Activated naive CD4-positive, alpha-beta T cell treated with anti-CD3 and anti-CD28 coated beads for 36 hours (primary cell): ENCODE measurements at places on chromosomes 2 and 18.

DNA sequence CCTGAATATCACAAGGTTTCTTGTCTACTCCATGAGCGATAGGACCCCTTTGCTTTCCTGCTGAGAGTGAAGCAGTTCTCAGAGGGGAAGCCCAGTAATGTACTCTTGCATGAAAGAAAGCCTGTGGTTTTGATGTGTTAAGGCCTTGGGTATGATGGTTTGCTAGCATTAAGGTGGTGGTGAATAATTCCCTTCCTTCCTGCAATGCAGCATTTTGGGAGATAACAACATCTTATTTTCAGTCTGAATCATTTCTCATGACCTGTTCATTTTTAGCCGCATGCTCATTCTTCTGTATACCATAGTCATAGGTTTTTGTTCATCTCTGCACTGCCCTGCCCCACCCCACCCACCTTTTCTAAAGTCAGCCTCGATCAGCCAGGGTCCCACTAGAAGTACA is 66.2 kb downstream of the HNMT start:
- no peak overlapping the region for H3K27ac ChIP-seq
- DNase-seq: no peak
- H3K4me1 ChIP-seq: no peaks in the 10 kb centered on the region
- no peaks in the 10 kb centered on the region for H3K36me3 ChIP-seq
- no peaks in the 10 kb centered on the region for H3K27me3 ChIP-seq
- no peak overlapping the region for H3K4me3 ChIP-seq

- H3K27me3 ChIP-seq: peaks cover 41% of the 10 kb centered on the region
- no peak overlapping the region for H3K27ac ChIP-seq
- H3K4me1 ChIP-seq: peaks cover 25% of the 10 kb centered on the region
- peak overlapping the region; percentile 26 for H3K4me3 ChIP-seq
- DNase-seq: peak; percentile 68
- peaks cover 18% of the 10 kb centered on the region for H3K36me3 ChIP-seq
Observed at GRCh38 chr2:219509780-219510511, 4.3 kb upstream of the ASIC4 start.

DNA sequence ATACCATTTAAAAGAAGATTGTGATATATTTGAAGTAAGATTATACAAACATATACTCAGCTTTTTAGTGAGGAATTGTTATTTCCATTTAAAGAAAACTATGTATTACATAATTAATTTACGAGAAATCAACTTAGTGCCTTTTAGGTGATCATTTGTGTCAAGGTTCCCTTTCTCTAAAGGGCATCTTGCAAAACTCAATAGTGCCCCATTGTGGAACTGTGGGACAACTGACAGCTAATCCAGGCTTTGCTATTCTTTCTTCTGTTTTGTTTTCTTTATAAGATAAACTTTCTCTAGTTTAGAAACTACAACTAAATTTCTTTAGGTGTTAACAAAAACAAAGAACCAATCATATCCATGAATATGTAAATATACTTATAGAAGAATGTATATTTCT is 24.3 kb upstream of the VIT start:
- no peaks in the 10 kb centered on the region for H3K36me3 ChIP-seq
- no peak for DNase-seq
- H3K27ac ChIP-seq: no peak overlapping the region
- peaks cover 10% of the 10 kb centered on the region for H3K27me3 ChIP-seq

DNA sequence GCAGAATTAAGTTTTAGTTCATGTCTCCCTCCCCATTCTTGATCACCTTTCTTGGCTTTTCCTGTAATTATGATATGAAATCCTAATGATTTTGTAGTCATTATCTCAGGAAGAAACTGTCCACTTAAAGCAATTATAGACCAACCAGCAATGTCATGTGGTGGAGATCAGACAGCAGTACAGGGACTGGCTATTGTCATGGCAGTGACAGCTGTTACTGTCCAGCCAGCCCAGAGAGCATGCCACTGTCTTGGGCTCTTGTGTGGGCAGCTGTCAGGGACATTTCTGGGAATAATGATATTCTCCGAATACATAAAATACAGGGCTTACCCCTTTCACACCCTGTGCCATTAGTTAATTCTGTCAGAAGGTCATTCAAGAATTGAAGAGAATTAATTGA is 355.3 kb upstream of the RAB12 start:
- H3K4me3 ChIP-seq: no peak overlapping the region
- H3K27ac ChIP-seq: no peak overlapping the region
- H3K27me3 ChIP-seq: no peaks in the 10 kb centered on the region
- no peak for DNase-seq
- no peaks in the 10 kb centered on the region for H3K36me3 ChIP-seq

- H3K4me3 ChIP-seq: no peak overlapping the region
- H3K27me3 ChIP-seq: no peaks in the 10 kb centered on the region
- H3K36me3 ChIP-seq: no peaks in the 10 kb centered on the region
- H3K27ac ChIP-seq: no peak overlapping the region
- H3K4me1 ChIP-seq: peaks cover 13% of the 10 kb centered on the region
- DNase-seq: no peak
Observed at GRCh38 chr2:240401781-240402551, 33.5 kb upstream of the GPC1 start.

DNA sequence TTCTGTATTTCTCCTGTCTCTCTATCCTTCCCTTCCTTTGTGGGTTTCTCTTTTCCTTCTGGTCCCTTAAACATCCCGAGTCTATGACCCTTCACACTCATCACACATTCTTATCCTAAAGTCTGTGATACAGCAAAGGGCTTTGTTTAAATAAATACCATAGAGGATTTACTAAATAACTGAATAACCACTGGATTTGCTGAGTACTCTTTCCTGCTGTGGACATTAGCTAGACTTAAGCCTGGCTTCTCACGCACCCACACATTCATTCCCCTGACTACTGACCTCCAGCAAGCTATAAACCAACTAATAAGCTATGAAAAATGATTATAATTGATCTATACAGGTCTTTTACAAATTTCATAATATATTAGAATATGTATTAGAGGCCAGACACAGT is 76.6 kb downstream of the COL4A3 start:
- DNase-seq: no peak
- no peaks in the 10 kb centered on the region for H3K4me1 ChIP-seq

DNA sequence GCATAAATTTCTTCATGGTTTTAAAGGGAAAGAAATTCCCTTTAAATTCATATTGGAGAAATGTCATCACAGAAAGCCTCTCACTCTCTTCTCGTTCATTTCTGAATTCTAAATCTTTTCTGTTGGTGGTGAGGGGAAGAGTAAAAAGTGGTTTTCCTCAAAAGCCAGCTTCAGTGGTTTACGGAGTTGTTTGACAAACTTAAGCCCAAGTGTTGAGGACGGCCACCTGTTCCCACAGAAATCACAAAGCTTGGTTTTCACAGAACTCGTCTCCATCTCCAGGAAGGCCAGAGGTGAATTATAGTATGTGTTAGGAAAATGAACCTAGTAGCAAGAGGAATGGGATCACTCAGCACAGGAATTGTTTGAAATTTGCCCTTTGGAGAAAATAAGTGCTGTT is 316.2 kb downstream of the PDE11A start:
- H3K27me3 ChIP-seq: peaks cover 8% of the 10 kb centered on the region
- H3K4me3 ChIP-seq: no peak overlapping the region
- no peaks in the 10 kb centered on the region for H3K4me1 ChIP-seq

DNA sequence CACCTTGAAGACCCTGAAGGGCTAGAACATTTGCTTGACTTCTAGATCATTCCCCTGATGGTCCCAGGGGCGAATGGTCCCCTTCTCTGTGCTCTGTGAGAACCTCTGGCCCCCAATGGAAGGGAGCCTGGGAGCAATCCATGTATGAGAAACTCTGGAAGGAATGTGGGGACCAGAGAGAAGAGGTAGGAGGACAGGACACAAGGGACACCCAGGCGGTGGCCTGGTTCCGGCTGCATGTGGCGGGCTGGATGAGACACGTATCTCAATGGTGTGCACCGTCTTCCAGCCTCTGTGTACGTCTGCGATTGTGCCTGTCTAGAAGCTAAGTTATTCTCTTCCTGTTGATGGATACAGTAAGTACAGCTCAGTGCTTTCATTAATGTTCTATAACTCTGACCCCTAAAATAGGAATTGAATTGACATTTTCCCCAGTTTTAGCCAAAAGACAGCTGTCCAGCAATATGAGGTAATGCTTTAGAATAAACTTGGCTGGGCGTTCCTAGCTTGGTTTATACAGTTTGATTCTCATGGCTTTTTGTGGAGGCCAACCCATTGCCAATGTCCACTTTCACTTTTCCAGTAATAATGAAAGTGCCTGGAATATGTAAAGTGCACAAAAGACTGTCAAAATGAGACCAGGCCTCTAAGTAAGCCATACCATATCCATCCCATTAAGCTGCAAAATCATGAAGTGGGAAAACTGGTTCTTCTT is 30.1 kb upstream of the COPS8 start:
- no peak for DNase-seq
- no peak overlapping the region for H3K4me3 ChIP-seq
- no peak overlapping the region for H3K27ac ChIP-seq
- H3K27me3 ChIP-seq: no peaks in the 10 kb centered on the region
- no peaks in the 10 kb centered on the region for H3K36me3 ChIP-seq
- peaks cover 10% of the 10 kb centered on the region for H3K4me1 ChIP-seq

- H3K4me1 ChIP-seq: peaks cover 2% of the 10 kb centered on the region
- H3K27me3 ChIP-seq: no peaks in the 10 kb centered on the region
- H3K4me3 ChIP-seq: no peak overlapping the region
- no peak overlapping the region for H3K27ac ChIP-seq
- H3K36me3 ChIP-seq: no peaks in the 10 kb centered on the region
- DNase-seq: no peak
Observed at GRCh38 chr2:443741-444140, 155.8 kb upstream of the ALKAL2 start.

- H3K36me3 ChIP-seq: no peaks in the 10 kb centered on the region
- H3K4me1 ChIP-seq: peaks cover 4% of the 10 kb centered on the region
- no peak overlapping the region for H3K27ac ChIP-seq
- no peaks in the 10 kb centered on the region for H3K27me3 ChIP-seq
- H3K4me3 ChIP-seq: no peak overlapping the region
Observed at GRCh38 chr2:157181234-157181633, 76.3 kb upstream of the GALNT5 start.

- H3K27ac ChIP-seq: no peak overlapping the region
- H3K27me3 ChIP-seq: no peaks in the 10 kb centered on the region
- no peaks in the 10 kb centered on the region for H3K4me1 ChIP-seq
- no peak for DNase-seq
- no peaks in the 10 kb centered on the region for H3K36me3 ChIP-seq
Observed at GRCh38 chr2:189421644-189422043, 19.6 kb upstream of the WDR75 start.

GRCh38 chr18:35141567-35142274 is 99.1 kb upstream of the ZNF397 start:
- DNase-seq: no peak
- H3K4me3 ChIP-seq: no peak overlapping the region
- H3K36me3 ChIP-seq: peaks cover 16% of the 10 kb centered on the region

- H3K4me3 ChIP-seq: no peak overlapping the region
- H3K36me3 ChIP-seq: no peaks in the 10 kb centered on the region
- H3K4me1 ChIP-seq: no peaks in the 10 kb centered on the region
- no peak overlapping the region for H3K27ac ChIP-seq
Observed at GRCh38 chr18:77478646-77479442, 229.2 kb downstream of the GALR1 start.

GRCh38 chr2:234401426-234401825 is 95.5 kb downstream of the ARL4C start:
- no peak overlapping the region for H3K27ac ChIP-seq
- H3K36me3 ChIP-seq: no peaks in the 10 kb centered on the region
- peaks cover 40% of the 10 kb centered on the region for H3K4me1 ChIP-seq
- H3K27me3 ChIP-seq: no peaks in the 10 kb centered on the region

DNA sequence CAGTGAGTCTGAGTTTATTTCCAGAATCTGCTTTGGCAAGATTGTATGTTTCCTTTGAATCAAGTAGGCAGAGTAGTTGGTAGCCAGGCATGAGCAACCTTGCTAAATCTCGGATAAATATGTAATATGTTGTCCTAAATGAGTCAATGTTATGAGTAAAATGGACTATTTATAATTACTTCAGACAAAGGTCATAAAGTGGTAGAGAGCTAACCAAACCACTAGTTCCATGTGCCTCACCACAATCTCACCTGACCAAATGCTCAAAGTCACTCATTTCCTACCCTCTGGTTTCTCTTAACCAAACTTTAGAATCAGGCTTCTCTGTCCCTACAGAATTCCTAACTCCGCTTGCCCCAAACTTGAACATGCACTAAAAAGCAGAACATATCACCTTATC is 261.2 kb upstream of the FSIP2 start:
- H3K27ac ChIP-seq: no peak overlapping the region
- H3K27me3 ChIP-seq: no peaks in the 10 kb centered on the region
- no peaks in the 10 kb centered on the region for H3K36me3 ChIP-seq
- H3K4me1 ChIP-seq: no peaks in the 10 kb centered on the region
- no peak for DNase-seq
- no peak overlapping the region for H3K4me3 ChIP-seq

DNA sequence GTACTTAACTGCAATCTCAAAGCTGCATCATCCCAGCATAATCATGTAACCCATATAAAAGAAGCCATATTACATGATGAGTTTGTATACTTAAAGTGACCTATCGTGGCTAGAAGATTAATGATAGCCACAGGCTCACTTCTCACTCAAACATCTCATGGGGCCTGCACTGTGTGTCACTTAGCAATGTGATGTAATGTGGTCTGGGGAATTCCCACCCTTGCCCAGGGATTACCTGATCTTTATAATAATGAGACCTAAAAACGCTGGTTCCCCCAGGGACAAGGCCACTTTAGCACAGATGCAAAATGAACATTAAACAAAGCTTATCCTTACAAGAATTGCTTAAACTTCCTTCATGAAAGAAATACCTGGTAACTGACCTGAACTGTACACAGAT is 427.1 kb upstream of the CNTNAP5 start:
- no peaks in the 10 kb centered on the region for H3K27me3 ChIP-seq
- H3K27ac ChIP-seq: no peak overlapping the region
- H3K36me3 ChIP-seq: no peaks in the 10 kb centered on the region

DNA sequence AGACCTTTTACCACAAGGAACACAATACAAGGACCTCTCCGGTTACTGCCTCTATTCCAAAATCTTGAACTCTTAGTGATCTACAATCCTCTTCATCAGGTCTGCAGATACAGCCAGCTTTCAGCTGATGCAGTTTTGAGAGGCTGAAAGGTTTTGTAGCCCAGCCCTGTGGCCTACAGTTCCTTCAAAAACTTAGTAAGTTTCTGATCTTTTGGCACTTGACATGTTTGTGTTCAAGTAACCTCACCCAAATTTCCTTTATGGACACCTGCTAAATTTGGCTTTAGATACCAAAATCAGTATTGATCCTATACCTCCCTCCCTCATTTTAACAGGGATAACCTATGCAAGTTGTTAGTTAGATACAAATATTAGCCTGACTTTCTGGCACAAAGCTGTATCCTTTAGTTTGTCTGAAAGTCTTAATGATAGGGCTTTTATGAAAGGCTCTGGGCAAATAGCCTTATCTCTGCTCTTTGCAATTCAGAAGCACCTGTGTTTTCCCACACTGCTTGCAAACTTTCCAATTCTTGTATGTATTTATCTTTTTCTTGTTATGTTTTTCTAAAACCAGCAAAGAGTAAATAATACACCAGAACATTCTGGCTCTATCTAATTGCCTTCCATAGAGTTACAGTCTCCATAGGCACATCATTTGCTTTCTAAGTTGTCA is 650.5 kb upstream of the KLHL29 start:
- no peak for DNase-seq
- no peaks in the 10 kb centered on the region for H3K27me3 ChIP-seq
- no peaks in the 10 kb centered on the region for H3K4me1 ChIP-seq
- H3K4me3 ChIP-seq: no peak overlapping the region
- no peak overlapping the region for H3K27ac ChIP-seq

- DNase-seq: no peak
- no peak overlapping the region for H3K4me3 ChIP-seq
- H3K27ac ChIP-seq: no peak overlapping the region
- H3K36me3 ChIP-seq: no peaks in the 10 kb centered on the region
Observed at GRCh38 chr2:66171530-66171929, 263.4 kb upstream of the MEIS1 start.
